ENCODE measurements at places on chromosomes 3 and 15. TPM values are rescaled to one million over a fixed set of nuclear protein-coding genes. Genes with fewer than 3 reads are reported as not detected.

Gene GOLGA8S
- 0.25 TPM for total RNA-seq

Gene SMARCC1
- 19.8 TPM for total RNA-seq

Gene MESP1
- 0.50 TPM for total RNA-seq

Gene FBXW12
- total RNA-seq: not detected

Gene SMCO1
- 0.05 TPM for total RNA-seq

Gene GABRR3
- not detected for total RNA-seq

All from liver (tissue), 10 donors.